ENCODE measurements at places on chromosomes 1 and 21.

GRCh38 chr1:25898223-25899015, 7.8 kb downstream of the STMN1 start:
- DNase-seq = no peak

DNA sequence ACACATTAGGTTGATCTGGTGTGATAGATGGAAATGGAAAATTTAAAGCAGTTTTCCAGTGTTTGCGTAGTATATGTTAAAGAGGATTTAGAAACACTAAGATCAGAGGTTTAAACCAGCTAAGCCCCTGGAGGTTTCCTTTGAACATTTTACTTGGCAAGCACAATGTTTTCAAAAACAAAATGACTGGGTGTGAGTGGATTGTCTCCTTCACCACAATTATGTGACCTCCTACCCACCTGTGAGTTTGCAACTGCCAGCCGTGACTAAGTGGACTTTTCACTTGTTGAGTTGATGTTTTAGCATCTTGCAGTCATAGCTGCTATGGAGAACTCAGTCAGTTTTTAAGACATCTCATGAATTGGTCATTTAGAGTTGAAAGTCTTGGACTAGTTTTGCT, 4.7 kb downstream of the CCDC190 start:
- DNase-seq = no peak

GRCh38 chr1:209674957-209675564, at the start of gene G0S2:
Gene G0S2 (plus strand): TSS chr1:209675412. CDS start chr1:209675685, 273 bp downstream.
- DNase-seq = peak; percentile 37

- no peak for DNase-seq
Observed at GRCh38 chr1:221696718-221697461, 45.0 kb downstream of the DUSP10 start.

- no peak for DNase-seq
Observed at GRCh38 chr21:39390212-39390765, 41.4 kb upstream of the HMGN1 start.

DNA sequence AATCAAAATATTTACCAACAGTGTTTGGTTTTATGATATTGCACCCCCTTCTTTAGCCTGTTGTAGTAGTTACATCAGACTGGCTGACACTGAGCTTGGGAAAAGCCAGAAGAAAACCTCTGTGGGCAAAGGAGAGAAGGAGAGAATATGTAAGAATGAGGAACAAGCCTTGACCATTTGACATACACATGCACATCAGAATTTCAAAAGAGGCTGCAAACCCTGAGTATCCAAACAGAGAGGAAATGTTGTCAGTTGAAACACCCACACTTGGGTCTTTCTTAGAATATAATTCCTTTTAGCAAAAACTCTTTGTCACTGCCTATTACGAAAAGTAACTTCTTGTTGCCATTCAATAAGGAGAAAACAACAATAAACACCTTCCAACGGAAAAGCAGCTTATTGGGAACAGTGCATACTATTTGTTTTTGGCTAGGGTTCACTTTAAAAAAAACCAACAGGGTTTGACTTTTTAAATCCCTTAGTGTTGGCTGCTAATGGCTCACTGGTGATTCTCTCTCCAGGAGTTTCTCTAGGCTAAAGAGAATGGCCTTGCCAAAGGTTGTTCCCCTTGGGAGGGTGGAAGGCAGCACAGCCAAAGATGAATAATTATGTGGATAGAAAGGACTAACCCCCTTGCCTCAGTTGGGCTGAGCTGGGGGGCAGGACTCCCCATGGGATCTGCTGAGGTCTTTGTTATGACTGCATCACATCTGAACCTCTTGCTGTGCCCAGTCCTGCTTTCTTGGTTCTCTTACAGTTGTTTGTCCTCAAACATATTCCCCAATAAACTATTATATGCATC, 48.9 kb downstream of the GORAB start:
- DNase-seq = no peak

GRCh38 chr1:157819896-157820295, at the start of gene FCRL1:
Gene FCRL1 (minus strand): TSS chr1:157820120. CDS start chr1:157820037, 83 bp downstream.
- DNase-seq = no peak

DNA sequence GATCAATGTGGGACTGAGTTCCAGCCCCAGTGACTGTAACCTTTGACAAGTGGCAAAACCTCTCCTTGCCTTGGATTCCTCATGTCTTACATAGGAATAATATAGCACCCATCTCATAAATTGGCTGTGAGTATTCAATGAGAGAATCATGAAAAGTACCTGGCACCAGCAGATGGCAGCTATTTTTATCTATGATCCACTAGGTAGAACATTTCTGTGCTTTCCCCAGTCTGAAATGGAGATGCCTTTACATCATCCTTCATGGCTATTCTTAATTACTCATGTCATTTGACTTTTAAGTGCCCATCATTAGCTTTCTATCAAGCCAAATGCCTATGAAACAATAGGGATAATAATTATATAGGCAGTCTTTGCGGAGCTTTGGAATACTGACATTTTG, 130.1 kb downstream of the TGFB2 start:
- no peak for DNase-seq

- no peak for DNase-seq
Observed at GRCh38 chr1:7558481-7558880, 212.6 kb upstream of the VAMP3 start.

GRCh38 chr1:32774950-32775634, 42.1 kb downstream of the YARS1 start:
- no peak for DNase-seq

GRCh38 chr1:39174390-39175081, 30.0 kb upstream of the MACF1 start:
- no peak for DNase-seq

GRCh38 chr1:48999321-48999720, 222.6 kb upstream of the BEND5 start:
- DNase-seq = no peak

- no peak for DNase-seq
Observed at GRCh38 chr1:232969799-232970198, 19.4 kb downstream of the NTPCR start.

- no peak for DNase-seq
Observed at GRCh38 chr21:42780617-42781016, 98.7 kb downstream of the WDR4 start.

GRCh38 chr1:230117694-230118093, 50.7 kb downstream of the GALNT2 start:
- DNase-seq = no peak

GRCh38 chr21:41482301-41482700, 25.7 kb downstream of the TMPRSS2 start:
- no peak for DNase-seq

DNA sequence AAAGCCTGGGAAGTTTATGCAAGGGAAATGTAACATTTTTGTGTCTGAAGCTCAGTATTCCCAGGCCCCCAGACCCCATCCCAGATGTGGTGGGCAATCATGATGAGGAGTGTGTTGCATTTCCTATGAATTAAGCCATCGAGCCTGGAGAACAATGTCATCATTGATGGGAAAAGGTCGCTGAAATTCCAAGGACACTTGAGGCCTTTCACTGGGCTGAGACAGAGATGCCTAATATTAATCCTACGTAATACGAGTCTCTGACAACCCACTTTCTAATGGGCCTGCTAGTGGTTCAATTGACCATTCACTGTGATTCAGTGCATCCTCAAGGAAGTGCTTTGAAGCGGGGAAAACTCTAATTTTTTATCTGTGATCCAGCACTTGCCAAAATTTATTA, 291.6 kb downstream of the PLPP3 start:
- no peak for DNase-seq

GRCh38 chr1:11761988-11762406, at the start of gene C1orf167:
Gene C1orf167 (plus strand): TSS chr1:11762193. CDS start chr1:11764401, 2,208 bp downstream.
- peak; percentile 35 for DNase-seq

Measured in common myeloid progenitor, CD34-positive (primary cell).